ENCODE measurements at places on chromosomes 5 and 9.

DNA sequence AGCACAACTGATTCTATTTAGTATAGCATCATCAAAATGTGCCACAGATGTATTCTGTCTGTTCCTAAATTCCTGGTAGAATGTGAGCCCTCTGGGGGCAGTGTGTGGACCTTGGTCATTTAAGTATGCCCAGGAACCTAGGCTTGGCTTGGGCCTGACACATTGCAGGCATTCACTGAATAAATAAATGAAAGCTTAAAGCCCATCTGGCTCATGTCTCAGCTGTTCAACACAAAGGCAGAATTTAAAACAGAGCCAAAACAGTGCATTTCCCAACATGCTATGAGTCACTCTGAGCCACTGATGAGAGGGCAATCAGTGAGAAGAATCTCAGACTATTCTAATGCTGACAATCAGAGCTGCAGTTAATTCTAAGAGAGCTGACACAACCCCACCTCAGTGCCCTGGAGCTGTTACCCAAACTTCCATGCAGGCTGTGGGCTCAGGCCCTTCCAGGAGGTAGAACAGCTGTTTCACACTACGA is 8.1 kb downstream of the FAM193B start:
- DNase-seq, result no peak

- no peak for DNase-seq
Measured at GRCh38 chr9:88938189-88938588, 53.1 kb upstream of the S1PR3 start.

- peak; percentile 67 for DNase-seq
Measured at GRCh38 chr5:131373265-131373664, 109.4 kb downstream of the CDC42SE2 start.

GRCh38 chr5:132454361-132454760 is 36.2 kb downstream of the IRF1 start:
- DNase-seq, result no peak

- DNase-seq, result no peak
Measured at GRCh38 chr5:39566891-39567290, 142.1 kb upstream of the DAB2 start.

DNA sequence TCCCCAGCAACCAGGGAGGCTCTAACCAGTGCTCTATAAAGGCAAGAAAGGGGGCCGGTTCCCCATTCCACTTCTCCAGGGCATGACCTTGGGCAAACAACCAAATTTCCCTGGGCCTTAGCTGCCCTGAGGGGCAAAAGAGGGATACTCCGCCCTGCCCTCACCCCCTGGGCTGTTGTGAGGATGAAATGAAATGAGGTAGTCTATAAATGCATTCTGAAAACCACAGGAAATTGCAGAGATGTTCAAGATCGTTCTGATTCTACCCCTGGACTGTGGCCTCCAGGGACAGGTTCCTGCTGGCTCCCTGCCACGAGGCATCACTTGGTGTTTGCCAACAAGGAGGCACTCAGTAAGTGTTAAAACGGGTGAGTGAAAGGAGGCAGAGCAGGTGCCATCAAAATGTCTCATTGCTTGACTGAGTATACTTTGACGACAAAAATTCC is 5.7 kb downstream of the RAPGEF1 start:
- peak; percentile 76 for DNase-seq

DNA sequence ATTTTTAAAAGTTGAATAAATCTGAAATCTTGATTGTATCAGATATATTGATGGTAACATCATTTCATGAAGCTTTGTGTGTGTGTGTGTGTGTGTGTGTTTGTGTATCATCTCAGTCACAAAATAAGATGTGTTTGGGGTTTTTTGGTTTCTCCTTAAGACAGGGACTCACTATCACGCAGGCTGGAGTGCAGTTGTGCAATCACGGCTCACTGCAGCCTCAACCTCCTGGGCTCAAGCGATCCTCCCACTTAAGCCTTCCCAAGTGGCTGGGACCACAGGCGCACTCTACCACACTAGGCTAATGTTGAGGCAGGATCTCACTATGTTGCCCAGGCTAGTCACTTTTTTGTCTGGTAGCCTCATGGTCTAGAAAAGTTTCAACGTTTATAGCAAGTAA is 83.4 kb upstream of the DMRT1 start:
- DNase-seq, result no peak

GRCh38 chr5:56851258-56851941 is 36.1 kb downstream of the MAP3K1 start:
- DNase-seq, result no peak

GRCh38 chr5:124519396-124519795 is 227.0 kb downstream of the ZNF608 start:
- no peak for DNase-seq
